ENCODE measurements at places on chromosomes 5 and 9.

DNA sequence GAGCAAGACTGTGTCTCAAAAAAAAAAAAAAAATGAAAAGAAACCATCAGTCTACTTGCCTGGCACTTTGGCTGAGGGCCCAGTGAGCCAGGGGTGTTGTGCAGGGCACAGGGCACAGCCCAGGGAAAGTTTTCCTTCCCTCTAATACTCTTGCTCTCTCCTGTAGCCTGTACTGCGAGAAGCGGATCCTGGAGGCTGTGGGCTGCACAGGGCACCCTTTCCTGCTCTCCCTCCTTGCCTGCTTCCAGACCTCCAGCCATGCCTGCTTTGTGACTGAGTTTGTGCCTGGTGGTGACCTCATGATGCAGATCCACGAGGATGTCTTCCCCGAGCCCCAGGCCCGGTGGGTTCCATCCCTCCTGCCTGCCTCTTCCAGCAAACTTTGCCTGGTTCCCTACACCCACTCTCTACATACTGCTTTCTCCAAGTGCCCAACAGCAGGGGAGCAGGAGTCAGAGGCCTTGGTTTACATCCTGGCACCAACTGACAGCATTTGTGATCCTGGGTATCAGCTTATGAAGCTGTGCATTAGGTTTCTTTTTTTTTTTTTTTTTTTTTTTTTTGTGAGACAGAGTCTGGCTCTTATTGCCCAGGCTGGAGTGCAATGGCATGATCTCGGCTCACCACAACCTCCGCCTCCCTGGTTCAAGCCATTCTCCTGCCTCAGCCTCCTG lies 7.2 kb downstream of the ZDHHC12 start:
- DNase-seq = no peak

GRCh38 chr5:157575381-157576020 lies at the start of gene ADAM19:
Gene ADAM19 (minus strand): TSS chr5:157575775. CDS start chr5:157575696, 79 bp downstream.
- DNase-seq = peak; percentile 43

GRCh38 chr9:131282688-131283422 lies 6.5 kb upstream of the FAM78A start:
- no peak for DNase-seq

- DNase-seq = no peak
Observed at GRCh38 chr5:58401701-58402100, 58.2 kb downstream of the PLK2 start.

- DNase-seq = no peak
Observed at GRCh38 chr5:95134326-95134725, 150.6 kb downstream of the MCTP1 start.
